ENCODE measurements at places on chromosomes 12 and 14.

- DNase-seq = no peak
These were observed 18.8 kb downstream of the SLC35F4 start for GRCh38 chr14:57847096-57847495.

GRCh38 chr12:43332977-43333640, 218.9 kb downstream of the ADAMTS20 start:
- no peak for DNase-seq

DNA sequence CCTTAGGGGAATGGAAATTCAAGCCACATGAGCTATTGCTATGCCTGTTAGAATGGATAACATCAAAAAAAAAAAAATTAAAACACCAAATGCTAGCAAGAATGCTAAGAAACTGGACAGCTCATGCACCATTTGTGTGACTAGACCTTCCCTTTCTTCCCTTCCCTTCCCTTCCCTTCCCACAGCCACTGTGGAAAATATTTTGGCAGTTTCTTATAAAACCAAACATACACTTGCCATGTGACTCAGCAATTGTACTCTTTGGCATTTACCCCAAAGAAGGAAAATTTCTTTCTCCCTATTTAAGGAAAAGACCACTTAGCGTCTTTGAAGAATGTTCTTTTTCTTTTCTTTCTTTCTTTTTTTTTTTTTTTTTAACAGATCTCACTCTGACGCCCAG, 49.1 kb upstream of the FKBP4 start:
- no peak for DNase-seq

GRCh38 chr12:19938031-19938430, 430.3 kb upstream of the PDE3A start:
- DNase-seq = no peak

DNA sequence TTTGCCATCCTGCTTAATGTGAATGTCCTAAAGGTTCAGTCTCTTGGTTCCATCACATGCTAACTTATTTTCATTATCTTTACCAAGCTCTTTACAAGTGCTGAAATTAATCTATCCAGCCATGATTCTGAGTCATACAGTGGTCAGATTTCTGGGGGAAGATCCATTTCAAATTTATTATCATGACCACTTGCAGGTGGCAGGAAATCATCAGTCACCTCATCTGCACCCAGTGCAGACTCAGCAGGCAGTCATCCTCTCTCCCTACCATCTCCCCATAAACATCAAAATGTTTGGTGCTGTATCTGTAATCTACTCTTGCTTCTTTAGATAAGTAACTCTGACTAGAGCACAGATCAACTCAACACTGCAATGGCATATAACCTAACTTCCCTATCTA, 23.5 kb downstream of the ATG14 start:
- DNase-seq = no peak

GRCh38 chr14:76349993-76350392, 25.9 kb upstream of the ESRRB start:
- no peak for DNase-seq

DNA sequence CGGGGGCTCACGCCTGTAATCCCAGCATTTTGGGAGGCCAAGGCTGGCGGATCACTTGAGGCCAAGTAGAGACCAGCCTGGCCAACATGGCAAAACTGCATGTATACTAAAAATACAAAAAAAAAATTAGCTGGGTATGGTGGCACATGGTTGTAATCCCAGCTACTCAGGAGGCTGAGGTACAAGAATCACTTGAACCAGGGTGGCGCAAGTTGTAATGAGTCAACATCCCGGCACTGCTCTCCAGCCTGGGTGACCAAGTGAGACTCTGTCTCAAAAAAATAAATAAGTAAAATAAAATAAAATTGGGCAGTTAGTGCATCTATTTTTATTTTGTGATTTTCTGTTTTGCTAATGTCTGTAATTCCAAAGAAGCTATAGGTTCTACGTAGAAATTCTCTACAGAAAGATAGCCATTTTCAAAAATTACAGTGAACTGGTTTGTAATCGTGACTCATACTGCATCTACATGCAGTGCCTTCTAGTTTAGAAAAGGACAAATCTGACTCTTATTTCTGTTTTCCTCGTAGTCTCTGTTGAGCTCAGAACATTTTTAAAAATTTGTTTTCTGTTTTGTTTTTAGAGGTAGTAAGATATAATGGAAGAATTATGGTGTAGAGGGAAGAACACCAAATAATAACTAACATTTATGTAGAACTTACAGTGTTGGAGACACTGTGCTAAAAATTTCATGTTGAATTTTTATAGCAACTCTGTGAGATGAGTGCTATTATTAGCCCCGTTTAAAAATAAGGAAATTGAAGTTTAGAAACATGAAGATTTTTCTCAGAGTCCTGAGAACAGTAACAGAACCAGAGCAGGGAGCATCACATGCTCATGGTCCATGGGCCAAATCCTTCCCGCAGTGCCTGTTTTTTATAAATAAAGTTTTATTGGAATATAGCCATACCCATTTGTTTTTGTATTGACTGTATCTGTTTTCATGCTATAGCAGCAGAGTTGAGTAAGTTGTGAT, 201.2 kb downstream of the SYNE2 start:
- DNase-seq = no peak

GRCh38 chr12:9869307-9870161, at the start of gene CLEC2B:
Gene CLEC2B, minus strand, starts transcription at chr12:9869354.
- no peak for DNase-seq

- peak; percentile 58 for DNase-seq
These were observed 69.4 kb upstream of the EVL start for GRCh38 chr14:99995700-99996356.

DNA sequence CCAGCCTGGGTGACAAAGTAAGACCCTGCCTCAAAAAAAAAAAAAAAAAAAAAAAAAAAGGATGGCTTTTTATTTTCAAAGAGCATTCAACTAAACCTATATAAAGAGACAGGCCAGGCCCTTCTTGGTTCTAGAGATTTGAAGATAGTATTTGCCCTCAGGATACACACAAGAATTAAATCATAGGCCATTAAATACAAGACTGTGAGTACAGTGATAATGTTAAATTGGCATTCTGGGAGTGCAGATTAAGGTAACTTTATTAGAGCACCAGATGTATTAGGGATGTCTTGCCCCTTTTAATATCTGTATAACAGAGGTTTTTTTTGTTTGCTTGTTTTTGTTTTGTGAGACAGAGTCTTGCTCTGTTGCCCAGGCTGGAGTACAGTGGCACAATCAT, 61.3 kb downstream of the ATF7IP start:
- DNase-seq = no peak

GRCh38 chr12:116236148-116236731, 41.3 kb downstream of the MED13L start:
- DNase-seq = peak; percentile 34

- DNase-seq = no peak
These were observed 24.2 kb downstream of the CHST11 start for GRCh38 chr12:104480826-104481440.

GRCh38 chr14:94483729-94484275, 7.8 kb upstream of the SERPINA9 start:
- no peak for DNase-seq

- no peak for DNase-seq
These were observed 1.9 kb downstream of the SLC25A3 start for GRCh38 chr12:98595243-98595988.

GRCh38 chr12:116406529-116406928, 129.0 kb upstream of the MED13L start:
- DNase-seq = no peak

GRCh38 chr12:49766115-49766455, 24.7 kb downstream of the TMBIM6 start:
- no peak for DNase-seq

All from activated T-cell treated with anti-CD3 and anti-CD28 coated beads, Interleukin-2, amount 50 U/mL, for 1 hour (primary cell).